NB4 (cell line): ENCODE measurements at places on chromosomes 5 and 9.
A peak's percentile ranks its signal among the peaks of the same experiment; 100 is the strongest.

- no peak for DNase-seq
These were observed 173.2 kb upstream of the FBN2 start for GRCh38 chr5:128711216-128711615.

- peak; percentile 74 for DNase-seq
These were observed 97.7 kb upstream of the MVB12B start for GRCh38 chr9:126228781-126229444.

DNA sequence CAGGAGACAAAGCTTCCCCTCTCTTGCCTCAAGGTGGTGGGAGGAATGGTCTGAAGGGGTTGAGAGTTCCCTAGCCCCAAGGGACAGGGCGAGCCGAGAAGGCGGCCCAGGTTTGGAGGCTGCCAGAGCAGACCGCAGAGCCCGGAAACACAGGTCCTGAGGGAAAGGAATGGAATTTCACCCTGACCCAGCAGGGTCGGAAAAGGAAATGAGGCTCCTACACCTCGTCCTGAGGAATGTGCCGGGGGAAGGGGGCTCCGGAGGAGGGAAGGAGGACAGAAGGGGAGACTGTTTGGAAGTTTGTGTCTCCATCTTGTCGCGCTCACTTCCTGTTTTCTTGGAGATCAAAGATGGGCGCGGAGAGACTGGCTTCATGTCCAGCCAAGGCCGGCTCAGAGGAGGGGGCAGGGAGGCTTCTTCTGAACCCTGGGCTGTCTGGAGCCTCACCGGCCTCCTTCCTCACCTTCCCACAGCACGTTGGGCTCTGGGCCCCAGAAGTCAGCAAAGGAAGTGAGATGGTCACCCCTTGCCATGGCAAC lies 9.6 kb downstream of the ENG start:
- no peak for DNase-seq

- DNase-seq: no peak
These were observed 81.8 kb upstream of the NEURL1B start for GRCh38 chr5:172559004-172559932.

- DNase-seq: peak; percentile 69
These were observed 65.3 kb upstream of the ADRB2 start for GRCh38 chr5:148760945-148761638.

DNA sequence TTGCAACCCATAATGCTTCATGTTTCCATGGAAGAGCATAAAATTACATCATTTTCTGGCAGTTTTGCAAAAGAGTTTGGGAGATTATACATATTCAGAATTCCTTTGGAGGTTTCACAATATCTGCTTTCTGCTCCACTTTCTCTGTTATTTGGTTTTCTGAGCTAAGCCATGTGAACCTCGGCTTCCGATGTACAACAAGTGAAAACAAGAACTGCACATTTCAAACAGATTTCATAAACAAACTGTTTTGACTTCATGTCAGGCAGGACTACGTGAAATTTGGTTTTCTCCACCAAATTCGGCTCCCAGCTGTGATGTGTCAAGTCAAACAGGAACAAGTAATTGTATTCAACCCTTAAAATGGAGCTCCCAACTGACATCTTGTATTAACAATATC lies 609.8 kb downstream of the IRX1 start:
- DNase-seq: no peak

DNA sequence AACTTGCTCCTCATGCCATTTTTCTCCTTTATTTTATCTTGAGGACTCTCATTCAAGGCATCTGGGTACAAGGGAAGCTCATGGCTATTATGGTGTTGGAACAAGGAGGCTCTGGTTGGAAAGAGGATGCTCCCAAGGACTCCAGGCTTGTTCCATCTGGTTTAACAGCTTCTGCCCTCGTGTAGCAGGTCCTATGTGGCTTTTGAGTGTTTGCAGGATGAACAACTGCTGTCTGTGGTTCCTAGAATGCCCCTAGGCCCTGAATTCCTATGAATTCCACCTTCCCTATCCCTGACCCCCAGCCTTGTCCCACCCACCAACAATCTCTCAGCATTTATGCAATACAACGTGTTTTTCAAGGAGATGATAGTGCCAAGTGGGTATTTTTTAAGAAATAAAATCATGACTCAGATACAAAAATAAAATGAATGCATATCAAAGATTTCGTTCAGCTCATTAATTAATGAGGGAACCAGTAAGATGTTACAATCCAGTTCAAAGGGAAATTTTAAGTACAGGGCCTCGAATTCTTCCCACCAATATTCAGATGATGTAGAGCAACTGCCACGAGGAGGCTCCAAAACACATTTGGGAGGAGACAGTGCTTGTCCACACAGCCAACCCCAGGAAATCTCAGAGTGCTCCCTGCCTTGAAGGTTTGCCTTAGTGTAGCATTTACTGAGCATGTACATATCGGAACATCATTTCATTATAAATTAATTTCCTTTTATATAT lies 182.0 kb downstream of the MUSK start:
- DNase-seq: peak; percentile 8

DNA sequence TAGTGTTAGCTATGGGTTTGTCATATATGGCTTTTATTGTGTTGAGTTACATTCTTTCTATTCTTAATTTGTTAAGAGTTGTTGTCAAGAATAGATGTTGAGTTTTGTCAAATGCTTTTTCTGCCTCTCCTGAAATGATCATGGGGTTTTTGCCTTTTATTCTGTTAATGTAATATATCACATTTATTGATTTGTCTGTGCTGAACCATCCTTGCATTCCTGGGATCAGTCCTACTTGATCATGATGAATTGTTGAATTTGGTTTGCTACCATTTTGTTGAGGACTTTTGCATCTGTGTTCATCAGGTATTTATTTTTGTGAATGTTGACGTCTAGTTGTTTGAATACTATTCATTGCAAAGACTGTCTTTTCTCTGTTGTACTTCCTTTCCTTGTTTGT lies 23.9 kb downstream of the RIC1 start:
- peak; percentile 34 for DNase-seq

- DNase-seq: peak; percentile 94
These were observed 13.2 kb downstream of the TMEM8B start for GRCh38 chr9:35842020-35842745.

GRCh38 chr5:149279661-149280060 lies 8.0 kb downstream of the AFAP1L1 start:
- no peak for DNase-seq

GRCh38 chr9:103789686-103790085 lies 304.4 kb upstream of the SMC2 start:
- DNase-seq: peak; percentile 26

GRCh38 chr5:179912951-179913350 lies 5.3 kb upstream of the TBC1D9B start:
- DNase-seq: no peak

DNA sequence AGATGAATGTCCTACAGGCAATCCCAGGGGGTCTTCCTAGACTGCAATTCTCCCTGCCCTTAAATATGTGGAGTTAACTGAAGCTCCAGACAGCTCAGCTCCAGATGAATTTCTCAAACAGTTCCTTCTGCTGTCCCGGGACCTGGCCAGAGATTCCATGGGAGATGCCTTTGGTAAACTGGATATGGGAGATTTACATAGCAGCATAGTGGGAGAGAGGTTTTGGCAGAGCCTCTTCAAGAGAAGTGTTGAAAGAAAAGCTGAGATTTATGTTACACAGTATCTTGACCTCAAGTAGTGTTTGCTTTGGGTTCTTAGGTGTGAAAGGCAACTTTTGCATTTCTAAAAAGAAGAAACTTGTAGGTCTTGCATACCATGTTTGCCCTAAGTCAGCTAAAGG lies 364.9 kb downstream of the ARRDC3 start:
- no peak for DNase-seq

GRCh38 chr5:15483351-15484097 lies 16.5 kb upstream of the FBXL7 start:
- no peak for DNase-seq

DNA sequence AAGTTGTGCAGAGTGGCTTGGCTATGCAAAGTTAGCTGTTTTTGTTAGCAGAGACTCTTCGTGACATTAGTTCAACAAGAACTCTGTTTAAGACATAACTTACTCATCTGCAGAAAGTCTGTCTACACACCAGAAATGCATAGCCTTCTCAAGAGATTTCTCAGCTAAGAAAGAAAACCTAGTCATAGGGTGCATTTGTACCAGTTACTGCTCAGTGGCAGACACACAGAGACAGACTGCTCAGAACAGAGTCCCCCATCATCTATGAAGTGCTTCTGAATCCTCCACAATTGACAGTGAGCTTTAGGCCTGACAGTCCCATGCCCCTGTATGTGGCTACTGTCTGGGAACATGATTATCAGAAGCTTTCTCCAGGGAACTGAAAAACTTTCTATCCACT lies 56.1 kb upstream of the IFNK start:
- DNase-seq: no peak

DNA sequence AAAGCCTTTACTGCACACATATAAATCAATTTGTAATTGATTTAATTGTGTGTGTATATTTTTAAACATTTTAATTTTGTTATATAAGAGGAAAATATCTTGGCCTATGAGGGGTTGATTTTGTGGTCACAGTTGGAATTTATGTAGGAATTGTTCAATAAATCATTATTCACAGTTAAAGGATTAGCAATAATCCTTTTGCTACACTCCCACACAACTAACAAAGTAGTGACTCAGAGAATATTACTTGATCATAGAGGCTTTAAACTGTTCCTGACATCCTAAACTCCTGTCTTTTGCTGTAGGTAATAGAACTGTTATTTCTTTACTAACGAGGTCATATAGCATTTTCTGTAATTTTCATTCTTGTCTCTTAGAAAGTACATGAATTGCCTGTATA lies 95.5 kb downstream of the ZCCHC7 start:
- DNase-seq: no peak

DNA sequence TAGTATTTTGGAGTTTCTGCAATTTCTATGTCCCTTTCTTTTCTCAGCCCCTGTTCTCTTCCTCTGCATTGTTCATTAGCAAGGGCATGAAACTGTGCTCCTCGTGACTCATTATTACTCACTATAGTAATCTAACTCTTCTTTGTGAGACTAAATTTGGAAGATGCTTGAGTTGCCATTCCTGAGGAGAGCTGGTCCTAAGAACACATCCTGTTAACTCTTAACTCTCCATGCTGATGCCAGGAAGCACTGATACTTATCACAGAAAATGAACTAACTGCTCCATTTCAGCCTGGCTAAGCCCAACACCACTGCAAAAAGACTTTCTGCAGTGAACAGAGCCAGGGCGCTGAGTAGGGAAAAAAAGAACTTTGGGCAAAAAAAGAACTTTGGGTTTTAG lies 10.6 kb upstream of the CSNK1A1 start:
- DNase-seq: peak; percentile 70

GRCh38 chr9:132008855-132009812 lies 70.5 kb downstream of the MED27 start:
- DNase-seq: no peak

- no peak for DNase-seq
These were observed 61.0 kb downstream of the APBA1 start for GRCh38 chr9:69611221-69611620.

- DNase-seq: no peak
These were observed 11.2 kb downstream of the LIX1 start for GRCh38 chr5:97131139-97131710.

DNA sequence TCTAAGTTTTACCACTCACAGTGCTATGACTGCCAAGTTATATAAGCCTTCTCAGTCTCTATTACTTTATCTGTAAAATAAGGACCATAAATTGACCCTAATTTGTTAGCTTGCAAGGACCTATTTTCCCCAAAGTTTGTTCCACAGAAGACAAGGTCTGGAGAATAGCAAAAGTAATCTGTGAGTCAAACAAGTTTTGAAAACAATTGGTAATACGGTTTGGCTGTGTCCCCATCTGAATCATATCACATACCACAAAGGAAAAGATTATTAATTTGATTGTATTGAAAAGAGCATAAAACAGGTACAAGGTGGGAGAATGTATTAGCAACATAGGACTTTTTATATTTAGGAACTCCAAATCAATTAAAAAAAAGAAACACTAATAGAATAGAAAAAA lies 124.0 kb upstream of the TARS1 start:
- DNase-seq: no peak

GRCh38 chr5:157280927-157281326 lies 15.0 kb downstream of the CYFIP2 start:
- peak; percentile 19 for DNase-seq

- peak; percentile 21 for DNase-seq
These were observed 162.2 kb downstream of the GLIS3 start for GRCh38 chr9:4137681-4138099.

GRCh38 chr5:93252165-93252564 lies 328.9 kb downstream of the NR2F1-AS1 start:
- no peak for DNase-seq

DNA sequence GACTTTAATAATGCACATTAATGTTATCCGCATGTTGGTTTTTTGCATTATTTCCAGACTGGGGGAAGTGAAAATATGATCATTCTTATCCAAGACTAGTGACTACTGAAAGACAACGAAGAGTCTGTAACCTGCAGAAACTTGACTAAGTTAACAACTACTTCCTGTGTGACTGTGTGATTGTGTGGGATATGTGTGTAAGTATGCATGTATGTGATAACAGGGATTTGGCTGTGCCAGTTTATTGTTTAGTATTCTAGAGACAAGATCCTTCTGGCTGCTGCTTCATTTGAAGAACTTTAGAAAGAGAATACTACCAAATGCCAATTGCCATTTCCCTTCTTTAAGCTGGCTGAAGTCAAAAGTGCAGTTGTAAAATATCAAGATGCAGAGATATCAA lies 375.7 kb upstream of the PRR16 start:
- DNase-seq: no peak

DNA sequence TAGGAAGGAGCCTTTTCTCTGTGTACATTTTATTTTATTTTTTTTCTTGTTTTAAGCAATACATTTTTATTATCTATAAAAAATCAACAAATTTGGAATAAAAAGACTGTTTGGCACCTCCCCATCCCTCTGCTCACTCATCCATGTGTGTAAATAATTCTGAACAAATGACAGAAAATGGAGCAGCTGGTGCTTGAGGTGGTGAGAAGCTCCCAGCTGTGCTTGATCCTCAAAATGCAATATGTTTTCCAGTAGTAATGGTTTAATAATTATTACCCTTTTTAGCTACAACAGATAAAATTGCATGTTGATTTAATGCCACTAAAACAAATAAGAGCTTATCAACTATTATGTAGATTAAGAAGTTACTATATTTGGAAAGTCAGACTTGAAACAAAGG lies 132.5 kb downstream of the CDH18 start:
- no peak for DNase-seq

DNA sequence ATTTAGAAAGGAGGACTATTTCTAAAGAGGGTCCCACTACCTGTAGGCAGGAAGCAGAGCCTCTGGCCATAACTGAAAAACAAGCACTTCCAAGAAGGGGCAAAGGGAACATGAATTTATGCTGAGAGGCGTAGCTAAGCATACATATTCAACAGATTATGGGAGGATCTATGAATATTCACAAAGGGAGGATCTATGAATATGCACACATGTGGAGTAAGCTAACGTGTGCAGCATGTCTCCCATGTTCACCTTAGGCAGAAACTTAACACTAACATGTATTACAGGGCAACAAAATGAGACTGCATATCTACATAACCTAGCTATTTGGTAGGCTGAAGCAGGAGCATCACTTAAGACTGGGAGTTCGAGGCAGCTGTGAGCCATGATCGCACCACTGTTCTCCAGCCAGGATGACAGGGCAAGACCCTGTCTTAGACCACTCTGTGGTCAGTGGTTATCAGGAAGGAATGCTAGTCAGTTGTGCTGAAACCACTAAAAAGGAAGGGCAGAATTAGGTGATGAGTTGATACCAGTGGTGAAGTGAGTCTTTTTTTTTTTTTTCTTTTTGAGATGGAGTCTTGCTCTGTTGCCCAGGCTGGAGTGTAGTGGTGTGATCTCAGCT lies 20.8 kb downstream of the FXN start:
- no peak for DNase-seq

GRCh38 chr5:142821034-142821732 lies 51.0 kb downstream of the ARHGAP26 start:
- DNase-seq: no peak

GRCh38 chr5:55892479-55892878 lies 41.3 kb downstream of the IL31RA start:
- DNase-seq: no peak
